ENCODE measurements at places on chromosomes 2 and 18.

DNA sequence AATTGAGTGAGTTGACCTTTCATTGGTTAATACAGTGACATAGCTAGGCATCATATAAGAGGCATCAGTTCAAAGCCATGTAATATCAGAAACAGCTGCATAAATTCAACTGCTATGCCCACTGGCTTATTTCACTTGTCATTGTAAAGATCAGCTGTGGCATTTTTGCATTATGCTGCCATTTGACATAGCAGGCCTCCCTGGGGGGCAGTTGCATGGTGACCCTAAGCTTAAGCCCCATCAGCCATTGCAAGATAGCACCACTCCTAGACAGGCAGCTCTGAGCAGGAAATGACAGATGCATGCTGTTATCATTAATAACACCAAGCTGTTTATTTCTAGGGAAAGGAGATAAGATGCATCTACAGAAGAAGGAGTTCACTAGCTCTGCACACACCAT, 233.4 kb upstream of the CNTNAP5 start:
- DNase-seq = no peak

GRCh38 chr2:230774348-230774951, 61.8 kb downstream of the CAB39 start:
- no peak for DNase-seq

- DNase-seq = no peak
Observed at GRCh38 chr18:3340682-3341097, 78.8 kb downstream of the MYL12B start.

DNA sequence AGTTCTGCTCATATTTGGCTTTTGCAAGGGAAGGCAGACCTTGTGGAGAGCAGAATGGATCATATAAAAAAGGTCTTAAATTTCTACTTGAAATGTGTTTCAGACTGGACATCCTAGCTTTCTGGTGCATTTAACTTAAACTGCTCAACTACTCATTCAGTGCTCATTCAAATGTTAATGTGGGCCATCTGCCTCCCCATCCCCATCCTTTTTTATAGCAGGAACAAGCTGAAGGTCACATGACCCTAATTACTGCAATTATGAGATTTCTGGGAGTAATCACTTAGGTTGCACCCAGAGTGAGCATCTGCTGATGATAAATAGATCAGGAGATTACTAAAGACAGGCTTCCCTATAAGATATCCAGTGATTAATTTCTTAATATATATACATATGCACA, 96.1 kb downstream of the MAP2 start:
- DNase-seq = no peak
